DMS53 (cell line): ENCODE measurements at places on chromosomes 4 and X.
A peak's percentile ranks its signal among the peaks of the same experiment; 100 is the strongest.

DNA sequence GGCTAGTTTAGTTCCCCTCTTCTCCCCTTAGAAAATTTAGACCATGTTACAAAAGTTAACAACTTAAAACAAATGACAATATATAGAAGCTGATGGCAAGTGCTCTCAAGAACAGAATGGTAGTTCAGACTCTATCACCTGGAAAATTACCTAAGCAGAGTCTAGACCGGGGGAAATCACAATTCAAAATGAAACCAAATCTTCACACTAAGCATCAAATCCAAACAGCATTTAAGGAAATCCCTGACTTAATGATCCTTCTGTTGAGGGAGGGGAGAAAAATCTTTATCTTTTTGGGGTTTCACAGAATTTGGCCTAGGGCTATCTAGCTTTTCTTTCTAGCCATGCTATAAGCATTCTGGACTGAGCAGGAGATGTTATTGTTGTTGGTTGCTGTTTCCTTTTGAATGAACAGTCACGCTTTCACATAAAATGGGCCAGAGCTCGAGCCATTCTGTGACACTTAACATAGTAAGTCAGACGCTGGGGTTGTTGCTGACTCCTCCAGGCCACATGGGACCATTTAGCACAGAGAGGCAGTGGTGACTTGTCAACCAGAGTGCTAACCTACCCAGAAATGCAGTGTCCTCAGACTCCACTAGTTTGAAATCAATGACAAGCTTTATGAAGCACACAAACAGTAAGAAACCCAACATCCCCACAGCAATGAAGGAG, 16.0 kb upstream of the LSM6 start:
- DNase-seq = no peak

GRCh38 chr4:2888886-2889285, 45.2 kb downstream of the ADD1 start:
- DNase-seq = no peak

- peak; percentile 69 for DNase-seq
Observed at GRCh38 chr4:184649971-184650855, 675 bp downstream of the PRIMPOL start.

GRCh38 chrX:118126286-118126685, 9.7 kb upstream of the KLHL13 start:
- no peak for DNase-seq

DNA sequence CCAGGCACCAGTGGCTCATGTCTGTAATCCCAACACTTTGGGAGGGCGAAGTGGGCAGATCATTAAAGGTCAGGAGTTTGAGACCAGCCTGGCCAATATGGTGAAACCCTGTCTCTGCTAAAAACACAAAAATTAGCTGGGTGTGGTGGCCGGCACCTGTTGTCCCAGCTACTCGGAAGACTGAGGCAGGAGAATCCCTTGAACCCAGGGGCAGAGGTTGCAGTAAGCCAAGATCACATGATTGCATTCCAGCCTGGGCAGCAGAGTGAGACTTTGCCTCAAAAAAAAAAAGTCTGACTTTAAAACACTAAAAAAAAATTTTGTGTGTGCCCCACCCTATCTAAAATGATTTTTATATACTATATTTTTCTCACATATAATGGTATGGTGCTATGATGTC, 26.2 kb upstream of the TMEM192 start:
- DNase-seq = no peak

- DNase-seq = no peak
Observed at GRCh38 chr4:144647590-144647989, 1.6 kb downstream of the HHIP start.

DNA sequence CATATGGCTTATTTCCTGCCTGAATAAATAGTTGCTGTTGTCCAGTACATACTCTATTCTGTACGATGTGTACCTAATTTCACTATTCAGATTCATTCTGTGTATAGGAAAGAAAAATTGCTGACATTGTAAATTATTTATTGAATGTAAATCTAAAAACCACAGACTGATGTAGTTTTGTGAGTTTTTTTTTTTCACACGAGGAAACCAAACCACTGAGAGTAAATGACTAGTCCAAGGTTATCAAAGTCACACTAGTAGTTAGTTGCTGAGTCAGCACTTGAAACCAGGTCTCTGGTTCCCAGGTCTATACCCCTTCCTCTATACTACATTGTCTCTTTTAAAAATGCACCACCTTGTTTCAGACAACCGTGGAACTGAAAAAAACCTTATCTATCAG, 298.3 kb upstream of the DIAPH2 start:
- DNase-seq = no peak

- no peak for DNase-seq
Observed at GRCh38 chr4:156672492-156673305, 298.9 kb downstream of the PDGFC start.

DNA sequence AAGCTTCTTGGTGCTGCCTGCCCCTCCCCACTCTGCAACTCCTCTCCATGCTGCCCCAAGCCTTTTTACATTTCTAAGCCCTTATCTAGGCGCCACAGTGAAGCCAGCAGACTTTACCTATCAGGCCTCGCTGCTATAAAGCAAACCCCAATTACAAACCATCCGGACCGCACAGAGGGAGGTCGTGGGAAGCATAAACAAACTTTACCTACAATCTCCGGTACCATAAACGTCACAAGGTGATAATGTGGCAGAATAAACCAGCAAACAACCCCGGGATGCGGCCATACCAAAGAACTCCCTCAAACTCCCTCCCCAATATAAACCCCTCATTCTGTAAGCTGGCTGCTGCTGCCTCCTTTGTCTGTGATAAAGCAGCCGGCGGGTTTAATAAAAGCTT, 54.0 kb upstream of the ZCCHC13 start:
- no peak for DNase-seq

DNA sequence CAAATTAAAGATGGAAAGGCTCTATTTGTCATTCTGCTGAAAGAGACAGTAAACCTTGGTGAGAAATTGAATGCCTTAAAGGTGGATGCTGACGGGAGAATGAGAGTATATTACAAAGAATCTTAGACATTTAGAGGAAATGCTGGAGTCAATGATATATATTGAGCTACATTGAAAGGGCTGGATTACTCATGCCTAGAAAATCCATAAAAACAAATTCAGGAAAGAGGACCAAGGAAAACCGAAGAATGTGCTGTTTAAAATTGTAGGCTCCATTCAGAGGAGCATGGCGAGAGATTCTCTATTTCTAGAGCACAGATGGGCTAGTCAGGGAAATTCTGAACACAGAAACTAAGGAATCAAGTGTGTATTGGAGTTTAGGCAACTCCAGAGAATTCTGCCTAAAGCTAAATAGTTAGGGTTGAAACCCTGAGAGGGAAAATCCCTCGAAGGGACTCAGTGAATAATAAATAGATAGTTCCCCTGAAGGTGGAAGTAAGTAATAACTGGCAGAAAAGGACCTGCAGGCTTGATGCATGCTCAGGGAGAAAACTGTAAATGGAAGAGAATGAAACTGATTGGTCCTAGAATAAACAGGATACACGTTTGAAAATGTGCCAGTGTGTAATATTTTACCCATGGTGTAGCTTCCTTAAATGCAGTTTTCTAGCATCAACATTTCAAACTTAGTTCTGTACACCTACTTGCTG, 1532.4 kb upstream of the TENM3 start:
- DNase-seq = no peak

DNA sequence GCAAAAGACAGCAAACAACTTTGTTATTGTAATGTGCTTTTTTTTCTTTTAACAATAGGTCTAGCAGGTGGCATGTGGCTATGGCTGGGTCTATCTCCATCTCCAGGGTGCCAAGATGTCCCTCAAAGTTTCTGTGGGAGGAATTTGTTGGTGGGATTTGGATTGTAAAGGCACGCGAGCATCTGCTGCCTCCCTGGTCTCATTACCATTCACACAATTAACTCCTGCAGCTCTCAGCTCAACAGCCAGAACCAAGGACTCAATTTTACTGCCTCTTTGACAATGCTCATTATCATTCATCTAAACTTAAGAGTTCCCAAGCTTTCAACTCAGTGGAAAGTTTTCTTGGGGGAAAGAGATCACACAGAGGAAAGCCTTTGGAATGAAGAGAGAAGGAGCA, 10.9 kb upstream of the PCDH18 start:
- no peak for DNase-seq

DNA sequence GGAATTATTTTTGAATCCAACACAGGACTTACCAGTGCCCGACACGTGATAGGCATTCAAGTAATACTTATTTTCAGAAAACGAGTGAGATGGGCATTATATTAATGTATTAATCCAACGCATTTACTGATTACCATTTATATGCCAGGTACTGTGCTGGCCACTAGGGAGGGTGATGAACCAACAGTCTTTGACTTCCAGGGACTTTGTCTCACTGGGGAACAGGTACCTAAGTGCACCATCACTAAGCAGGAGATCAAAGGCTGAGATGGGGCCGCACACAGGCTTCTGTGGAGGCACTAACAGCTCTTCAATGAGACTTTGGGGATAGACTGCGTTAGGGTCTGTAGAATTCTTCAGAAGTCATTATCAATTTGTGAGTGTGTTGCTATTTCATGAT, 5.7 kb upstream of the TADA2B start:
- peak; percentile 42 for DNase-seq

DNA sequence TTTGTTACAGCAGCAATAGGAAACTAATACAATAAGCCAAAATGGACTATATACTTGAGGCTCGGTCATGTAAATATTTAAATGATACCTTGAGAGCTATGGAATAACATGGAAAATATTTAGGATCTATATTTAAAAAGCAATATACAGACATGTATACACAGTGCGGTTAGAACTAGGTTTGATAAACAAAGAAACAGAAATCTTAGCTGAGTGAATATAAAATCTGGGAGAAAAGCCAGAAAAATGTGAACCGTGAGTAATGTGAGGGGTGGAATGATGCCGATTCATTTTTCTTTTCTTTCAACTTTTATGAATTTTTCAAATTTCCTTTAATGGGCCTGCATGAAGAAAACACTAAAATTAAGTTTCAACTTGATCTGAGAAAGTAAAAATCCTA, 104.1 kb downstream of the ATXN3L start:
- DNase-seq = no peak

DNA sequence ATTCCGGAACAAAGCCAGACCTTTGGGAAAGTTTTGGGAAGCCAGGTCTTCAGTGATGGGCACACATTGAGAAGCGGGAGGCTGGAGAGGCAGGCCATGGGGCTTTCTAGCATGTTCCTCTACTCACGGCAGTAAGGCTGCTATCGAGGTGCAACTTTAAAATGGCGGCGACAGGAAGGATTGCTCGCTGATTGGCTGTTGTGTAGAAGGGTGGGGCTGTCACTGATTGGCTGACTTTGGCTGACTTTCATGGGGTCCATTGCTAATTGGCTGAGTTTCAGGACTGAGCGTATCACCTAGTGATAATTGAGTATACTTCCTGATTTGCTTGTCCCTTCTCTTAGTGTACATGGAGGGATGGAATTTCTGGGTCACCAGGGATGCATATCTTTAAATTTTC, 19.7 kb upstream of the GLOD5 start:
- DNase-seq = no peak

DNA sequence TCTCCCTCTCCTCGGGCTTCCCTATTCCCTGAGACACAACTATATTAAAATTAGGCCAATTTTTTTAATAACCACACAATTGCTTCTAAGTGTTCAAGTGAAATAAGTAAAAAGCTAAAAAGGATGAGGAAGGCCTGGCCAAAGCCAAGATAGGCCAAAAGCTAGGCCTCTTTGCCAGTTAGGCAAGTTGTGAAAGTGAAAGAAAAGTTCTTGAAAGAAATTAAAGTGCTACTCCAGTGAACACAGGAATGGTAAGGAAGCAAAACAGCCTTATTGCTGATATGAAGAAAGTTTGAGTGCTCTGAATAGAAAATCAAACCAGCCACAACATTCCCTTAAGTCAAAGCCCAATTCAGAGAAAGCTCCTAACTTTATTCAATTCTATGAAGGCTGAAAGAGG, 114.2 kb upstream of the FAT4 start:
- no peak for DNase-seq

- DNase-seq = no peak
Observed at GRCh38 chrX:2723286-2723879, 28.5 kb upstream of the XG start.

- no peak for DNase-seq
Observed at GRCh38 chr4:61543976-61544375, 343.9 kb downstream of the ADGRL3 start.

GRCh38 chrX:104347860-104348259, 93.1 kb upstream of the ESX1 start:
- no peak for DNase-seq

GRCh38 chrX:8189096-8189830, 18.2 kb upstream of the VCX2 start:
- no peak for DNase-seq

GRCh38 chr4:99762728-99763127, 53.9 kb upstream of the DAPP1 start:
- DNase-seq = no peak

- DNase-seq = no peak
Observed at GRCh38 chr4:141768954-141769353, 132.6 kb downstream of the IL15 start.

- peak; percentile 84 for DNase-seq
Observed at GRCh38 chr4:145619639-145619996, 433 bp downstream of the MMAA start.

DNA sequence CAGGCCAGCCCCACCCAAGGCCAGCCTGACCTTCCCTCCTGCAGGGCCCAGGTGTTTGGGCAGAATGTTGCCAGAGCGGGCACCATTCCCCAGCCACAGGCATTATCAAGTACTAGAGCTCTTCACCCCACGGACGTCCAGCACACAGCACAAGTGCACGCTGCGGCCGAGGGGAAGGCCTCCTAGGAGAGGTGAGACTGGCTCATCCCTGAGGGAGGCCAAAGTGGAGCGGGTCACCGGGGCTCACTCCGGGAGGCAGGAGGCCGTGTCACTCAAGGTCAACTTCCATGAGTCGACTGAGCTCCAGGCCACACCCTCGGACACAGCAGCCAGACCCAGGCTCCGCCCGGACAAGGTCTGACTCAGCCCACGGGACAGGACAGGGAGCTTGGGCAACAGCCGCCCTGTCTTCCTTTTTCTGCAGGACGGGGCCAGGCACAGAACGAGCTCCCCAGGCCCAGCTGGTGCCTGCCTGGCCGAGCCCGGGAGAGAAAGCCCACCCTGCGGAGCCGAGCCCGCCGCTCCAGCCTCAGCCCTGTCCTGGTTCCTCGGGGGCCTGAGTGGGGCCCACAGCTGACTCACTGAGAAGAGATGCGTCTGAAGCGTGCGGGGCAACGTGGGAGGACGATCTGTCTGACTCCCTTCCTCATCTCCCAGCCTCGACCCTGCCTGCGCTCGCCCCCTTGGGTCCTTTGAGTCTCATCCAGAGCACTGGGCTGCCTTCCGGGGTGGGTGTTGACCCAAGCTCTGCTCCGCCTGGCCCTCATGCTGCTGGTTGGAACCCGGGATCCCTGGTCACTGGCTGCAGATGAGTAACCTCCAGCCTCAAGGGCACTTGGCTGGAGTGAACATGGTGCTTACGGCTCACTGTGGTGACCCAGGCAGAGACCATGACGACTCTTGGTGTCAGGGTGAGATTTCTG, 1.6 kb downstream of the SLC49A3 start:
- DNase-seq = peak; percentile 74

GRCh38 chr4:154120006-154120676, 331.3 kb upstream of the SFRP2 start:
- DNase-seq = no peak

DNA sequence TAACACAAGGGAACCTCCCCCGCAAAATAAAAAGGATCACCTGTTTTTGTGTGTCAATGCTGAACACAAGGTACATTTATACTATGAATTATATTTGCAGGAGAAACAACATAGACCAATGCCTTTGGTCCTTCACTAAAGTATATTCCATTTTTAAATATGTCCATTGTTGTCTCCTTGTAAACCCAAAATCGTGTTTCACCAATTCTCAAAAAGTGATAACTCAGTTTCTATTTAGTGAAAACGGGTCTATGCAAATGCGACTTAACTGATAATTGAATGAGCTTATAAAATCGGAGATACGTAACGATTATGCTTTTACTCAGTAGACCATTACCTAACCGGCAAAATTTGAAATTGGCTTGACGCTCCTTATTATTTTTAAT, 2.1 kb downstream of the BRWD3 start:
- peak; percentile 25 for DNase-seq
